ENCODE measurements at places on chromosomes 16 and 17.

DNA sequence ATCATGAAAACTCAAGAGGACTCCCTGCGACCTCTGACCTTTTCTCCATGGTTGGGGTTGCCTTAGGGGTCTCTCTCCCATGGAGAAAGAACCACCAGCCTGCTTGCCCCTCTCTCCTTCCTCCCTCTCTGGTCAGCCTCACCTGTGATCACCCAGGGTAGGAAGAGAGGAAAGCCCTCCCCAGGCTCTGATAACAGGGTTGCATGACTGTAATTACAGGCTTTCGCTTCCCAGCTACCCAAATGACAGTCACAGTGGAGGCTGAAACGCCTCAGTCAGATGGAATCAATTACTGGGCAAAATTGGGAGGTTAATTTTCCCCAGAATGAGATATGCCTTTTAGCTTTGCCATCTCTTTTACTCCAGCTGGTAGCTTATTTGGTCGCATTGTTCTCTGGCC lies 265.8 kb upstream of the SOX9 start:
- peak; percentile 37 for DNase-seq

GRCh38 chr17:40347319-40348135 lies 17.0 kb downstream of the GJD3 start:
- no peak for DNase-seq

DNA sequence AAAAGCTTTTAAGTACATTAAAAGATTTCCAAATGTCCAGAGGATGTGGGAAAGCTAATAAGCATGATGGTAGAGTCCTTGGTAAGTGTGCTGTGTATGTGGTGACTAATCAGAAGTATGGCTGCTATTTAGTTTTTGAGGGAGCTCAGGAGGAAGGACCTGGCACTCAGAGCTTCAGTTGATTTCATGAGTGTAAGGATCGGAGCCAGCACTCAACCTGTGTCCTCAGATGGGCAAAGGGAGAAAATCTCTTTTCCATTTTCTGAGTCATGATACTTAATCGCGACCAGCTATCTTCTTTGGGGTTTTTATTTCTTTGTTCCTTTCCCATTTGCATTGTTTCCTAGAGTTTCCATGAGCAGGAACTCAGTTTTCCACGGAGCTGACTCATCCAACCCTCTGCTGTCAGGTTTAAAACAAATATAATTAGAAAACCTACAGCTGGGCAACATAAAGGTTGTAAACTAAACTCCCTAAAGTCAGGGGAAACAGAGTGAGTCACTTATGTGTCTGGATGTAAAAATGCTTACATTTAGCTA lies 125.4 kb downstream of the MAP2K6 start:
- DNase-seq = no peak

DNA sequence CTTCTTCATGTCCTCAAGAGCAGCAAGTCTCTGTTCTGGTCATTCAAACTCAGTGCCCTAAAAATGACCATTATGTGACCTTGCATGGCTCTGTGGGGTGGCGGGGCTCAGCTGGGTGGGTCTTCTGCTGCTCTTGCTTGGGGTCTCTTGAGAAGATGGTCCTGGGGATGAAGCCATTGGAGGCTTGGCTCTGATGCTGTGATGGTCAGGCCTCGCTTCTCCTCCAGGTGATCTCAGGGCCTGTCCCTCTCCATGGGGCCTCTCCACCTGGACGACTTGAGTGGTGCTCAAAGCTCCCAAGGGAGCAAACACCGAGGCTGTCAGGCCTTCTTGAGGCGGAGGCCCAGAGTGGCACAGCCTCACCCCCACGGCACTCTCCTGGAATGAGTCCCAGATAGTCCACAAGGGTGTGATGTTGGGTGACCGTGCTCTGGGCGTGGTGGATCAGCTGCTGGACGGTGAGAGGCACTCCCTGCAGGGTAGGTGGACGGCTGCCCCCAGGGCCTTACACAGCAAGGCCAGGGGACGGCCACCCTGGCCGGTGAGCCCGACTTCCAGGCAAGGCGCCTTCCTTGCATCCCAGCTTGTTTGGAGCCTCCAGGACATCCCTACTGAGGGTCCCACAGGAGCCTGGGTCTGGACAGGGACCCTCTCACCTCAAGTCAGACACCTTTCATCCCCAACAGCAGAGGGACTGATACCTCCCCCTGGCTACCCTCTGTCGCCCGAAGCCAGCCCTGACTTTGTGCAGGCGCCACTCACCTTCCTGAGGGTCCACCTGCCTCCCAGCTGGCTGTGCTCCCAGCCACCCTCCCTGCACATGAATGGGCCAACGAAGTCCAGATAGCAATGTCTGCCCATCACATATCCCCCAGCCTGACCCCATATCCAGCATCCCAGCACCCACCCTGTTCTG lies 48.7 kb downstream of the USP22 start:
- DNase-seq = no peak

- DNase-seq = no peak
Observed at GRCh38 chr17:9805769-9806168, 14.4 kb upstream of the DHRS7C start.

GRCh38 chr17:733743-734142 lies 1.3 kb downstream of the TLCD3A start:
- no peak for DNase-seq

- DNase-seq = no peak
Observed at GRCh38 chr16:11175106-11175786, 80.8 kb downstream of the SOCS1 start.

- DNase-seq = peak; percentile 25
Observed at GRCh38 chr17:15892731-15893657, 51.9 kb upstream of the ADORA2B start.
